ENCODE measurements at places on chromosomes 2 and 18. TPM values are rescaled to one million over a fixed set of nuclear protein-coding genes. Genes with fewer than 3 reads are reported as not detected.

The GULP1 gene
- total RNA-seq = 42.7 TPM

The ABHD3 gene
- total RNA-seq = 1.1 TPM

The MERTK gene
- total RNA-seq = 0.65 TPM

DNA sequence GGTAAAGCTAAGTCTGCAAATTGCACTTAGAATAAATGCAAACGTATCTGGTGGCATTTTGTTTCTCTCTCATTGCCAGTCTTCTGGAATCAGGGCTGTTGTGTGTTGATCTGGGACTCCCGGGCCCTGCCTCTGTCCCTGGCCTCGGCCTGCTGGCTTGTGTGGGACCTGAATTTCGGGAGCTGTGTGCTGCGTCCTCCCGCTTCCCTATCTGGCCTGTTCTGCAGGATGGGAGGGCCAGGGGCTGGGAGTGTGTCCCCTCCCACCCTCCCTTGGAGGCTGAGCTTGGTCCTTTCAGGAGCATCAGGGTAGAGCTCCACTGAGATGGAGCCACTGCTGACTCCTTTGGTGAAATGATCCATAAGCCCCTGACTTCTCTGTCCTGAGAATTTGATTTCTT, 118.5 kb downstream of the ACKR3 start:
- no peak for DNase-seq

DNA sequence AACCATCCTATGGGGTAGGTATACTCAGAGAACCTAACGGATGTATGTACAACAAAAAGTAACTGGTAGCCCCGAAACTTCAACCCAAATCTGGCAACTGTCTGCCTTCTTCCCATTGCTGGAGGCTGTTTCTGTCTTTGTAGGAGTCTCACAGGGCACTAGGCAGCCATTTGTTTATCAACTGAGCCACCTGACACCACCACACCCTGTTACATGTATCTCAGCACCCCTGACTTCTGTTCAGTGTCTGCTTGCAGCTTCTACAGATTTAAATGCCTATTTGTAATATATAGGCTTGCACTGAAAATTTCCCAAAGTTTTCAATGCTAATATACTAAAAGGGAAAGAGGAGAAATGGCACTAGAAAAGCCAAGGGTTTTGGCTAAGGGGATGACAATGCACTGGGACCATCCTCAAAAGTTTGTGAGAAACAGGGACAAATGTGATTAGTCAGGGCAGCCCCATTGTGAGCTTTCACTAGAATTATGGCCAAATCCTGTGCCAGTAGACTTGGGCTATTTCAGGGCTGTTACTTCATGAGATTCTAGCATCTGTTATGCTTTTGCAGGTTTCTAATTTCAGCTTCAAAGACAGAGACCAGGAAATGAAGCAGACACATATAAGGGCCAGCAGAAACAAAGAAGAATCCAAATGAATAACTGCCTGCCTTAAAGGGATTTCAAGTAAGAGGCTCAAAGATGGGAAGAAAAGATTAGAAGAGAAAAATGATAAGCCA, 103.3 kb downstream of the MYO5B start:
- no peak for DNase-seq

DNA sequence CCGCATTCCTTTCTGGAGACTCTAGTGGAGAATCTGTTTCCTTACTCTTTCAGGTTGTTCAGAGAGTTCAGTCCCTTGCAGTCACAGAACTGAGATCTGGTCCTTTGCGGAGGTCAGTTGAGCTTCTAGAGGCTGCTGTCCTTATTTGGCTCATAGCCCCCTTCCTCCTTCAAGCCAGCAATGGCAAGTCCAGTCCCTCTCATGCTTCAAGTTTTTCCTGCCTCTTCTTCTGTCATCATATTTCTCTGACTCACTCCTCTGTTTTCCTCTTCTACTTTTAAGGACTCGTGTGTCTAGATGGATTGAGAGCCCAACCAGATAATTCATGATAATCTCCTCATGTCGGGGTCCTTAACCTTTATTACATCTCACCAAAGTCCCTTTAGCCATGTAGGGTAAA, 173.5 kb upstream of the FOSL2 start:
- DNase-seq = no peak

DNA sequence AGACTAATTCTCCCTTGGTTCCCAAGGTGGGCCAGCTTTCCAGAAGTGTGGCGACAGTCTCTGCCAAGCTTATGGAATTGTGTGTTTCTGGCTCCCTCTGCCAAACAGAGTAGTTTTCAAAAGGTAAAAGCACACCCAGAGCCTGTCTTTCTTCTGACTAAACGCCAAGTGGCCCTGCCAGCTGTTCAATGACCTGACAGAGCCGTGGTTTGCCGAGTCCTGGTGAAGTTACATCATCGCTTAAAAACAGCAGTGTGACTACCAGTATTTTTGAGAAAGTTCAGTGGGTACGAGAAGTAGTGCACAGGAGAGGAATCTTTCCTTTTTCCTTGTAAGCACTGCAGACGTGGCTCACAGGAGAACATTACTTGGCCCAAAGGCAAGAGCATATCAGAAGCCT, 1.9 kb downstream of the PER2 start:
- DNase-seq = peak; percentile 83

- DNase-seq = no peak
These were observed 303.7 kb downstream of the PTGR3 start for GRCh38 chr18:74905247-74905646.

- DNase-seq = no peak
These were observed 16.8 kb upstream of the MTERF4 start for GRCh38 chr2:241118737-241119505.

Data from fibroblast of the aortic adventitia (primary cell).